Anterior cingulate cortex (tissue), 58 donors: ENCODE measurements at places on chromosomes 7 and 10.

GRCh38 chr10:75542906-75543305 lies 111.5 kb downstream of the LRMDA start:
- no peak for DNase-seq

GRCh38 chr7:2621061-2621828 lies 10.5 kb upstream of the TTYH3 start:
- peak; percentile 66 for DNase-seq

DNA sequence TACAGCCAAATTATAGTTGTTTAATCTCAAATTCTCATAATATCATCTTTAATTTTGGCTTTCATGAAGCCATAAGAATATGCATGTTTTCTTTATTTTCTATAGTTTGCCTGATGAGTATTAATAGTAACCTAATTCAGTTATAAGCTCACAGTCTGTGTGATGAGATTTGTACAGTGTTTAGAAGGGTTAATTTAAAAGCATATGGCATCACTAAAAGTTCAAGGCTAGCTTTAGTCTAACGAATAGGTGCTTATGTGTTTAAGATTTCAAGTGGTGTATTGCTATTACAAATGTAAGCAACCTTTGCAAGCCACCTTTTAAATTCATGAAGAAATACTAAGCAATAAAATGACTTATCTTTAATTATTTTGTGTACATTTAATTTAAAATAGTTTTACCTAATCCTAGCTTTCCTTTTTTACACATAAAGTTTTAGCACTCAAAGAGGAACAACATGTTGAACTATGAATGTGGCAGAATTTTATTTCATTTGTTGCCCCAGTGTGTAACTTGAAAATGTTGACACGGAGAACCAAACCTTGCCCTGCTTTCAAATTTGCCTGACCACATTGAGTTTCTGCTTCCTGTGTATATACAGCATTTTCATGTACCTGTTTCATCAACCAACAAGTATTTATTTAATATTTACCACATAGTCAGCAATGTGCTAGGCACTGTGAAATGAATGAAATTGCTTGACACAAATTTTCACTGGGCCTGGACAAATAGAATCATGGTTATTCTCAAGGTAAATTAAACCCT lies 41.5 kb downstream of the TET1 start:
- DNase-seq: no peak

- no peak for DNase-seq
These were observed 17.0 kb downstream of the PRSS2 start for GRCh38 chr7:142787783-142788182.

DNA sequence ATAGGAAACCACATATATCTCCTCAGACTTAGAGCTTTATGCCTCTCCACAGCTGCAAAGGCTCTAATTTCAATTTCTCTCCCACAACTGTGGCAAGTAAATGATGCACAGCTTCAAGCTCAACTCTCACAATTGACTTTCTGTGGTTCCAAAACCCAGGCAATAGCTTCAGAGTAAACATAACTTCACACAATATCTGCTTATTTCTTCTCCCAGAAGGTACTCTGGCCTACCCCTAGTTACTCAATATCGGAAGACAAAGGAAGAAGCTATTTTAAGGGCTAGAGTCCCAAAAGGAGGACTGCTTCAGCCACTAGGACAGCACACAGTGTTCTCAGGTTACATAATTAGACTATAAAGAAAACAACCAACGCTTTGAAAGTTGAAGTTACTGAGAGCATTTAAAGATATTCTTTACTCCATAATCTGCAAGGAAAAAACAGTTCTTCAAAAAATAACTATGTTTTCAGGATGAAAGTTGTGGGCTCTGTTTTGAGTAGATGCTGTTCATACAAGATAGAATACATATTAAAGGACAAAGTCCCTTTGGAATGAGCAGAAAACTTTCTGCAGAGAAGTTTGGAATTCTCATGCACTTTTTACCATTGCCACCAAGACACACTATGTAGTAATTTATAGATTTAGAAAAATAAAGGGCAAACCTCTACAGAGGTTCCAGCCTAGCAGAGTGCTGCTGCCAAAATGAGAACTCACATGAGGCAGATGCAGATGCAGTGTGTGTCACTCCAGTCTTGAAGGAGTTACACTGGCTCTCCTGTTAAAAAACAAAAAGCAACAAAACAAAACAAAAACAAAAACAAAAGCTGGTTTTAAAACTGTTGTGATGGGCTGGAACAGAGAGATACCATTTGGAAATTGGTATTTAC lies 81.8 kb downstream of the NT5C2 start:
- no peak for DNase-seq

DNA sequence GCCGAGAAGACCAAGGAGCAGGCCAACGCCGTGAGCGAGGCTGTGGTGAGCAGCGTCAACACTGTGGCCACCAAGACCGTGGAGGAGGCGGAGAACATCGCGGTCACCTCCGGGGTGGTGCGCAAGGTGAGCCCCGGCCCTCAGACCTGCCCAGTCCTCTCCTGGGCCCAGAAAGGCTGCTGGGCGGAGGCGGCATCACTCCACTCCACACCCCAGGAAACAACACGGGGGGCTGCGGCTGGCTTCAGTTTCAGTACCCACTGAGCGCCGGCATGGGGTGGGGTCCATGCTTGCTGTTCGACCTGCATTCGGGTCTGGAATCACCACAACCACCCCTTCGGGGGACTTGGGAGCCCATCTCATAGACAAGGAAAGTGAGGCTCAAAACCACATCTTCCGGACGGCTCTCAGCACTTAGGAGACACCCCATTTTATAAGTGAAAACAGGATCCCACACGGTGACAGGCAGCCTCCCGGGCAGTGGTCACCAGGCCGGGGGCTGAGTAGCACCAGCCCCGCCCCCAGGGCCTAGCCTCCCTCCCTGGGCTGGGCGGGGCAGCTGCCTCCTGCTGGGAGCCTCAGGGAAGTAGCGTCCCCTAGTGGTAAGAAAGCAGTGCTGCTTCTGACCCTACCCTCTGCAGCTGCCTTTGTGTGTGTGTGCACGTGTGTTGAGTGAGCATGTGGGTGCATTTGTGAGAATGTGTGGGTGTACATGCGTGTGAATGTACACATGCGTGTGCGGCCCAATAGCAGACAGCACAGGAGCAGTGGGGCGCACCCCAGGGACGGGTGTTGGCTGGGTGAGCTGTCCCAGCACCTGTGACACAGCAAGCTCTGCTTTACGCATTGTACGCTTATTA lies 1.8 kb downstream of the SNCG start:
- no peak for DNase-seq

GRCh38 chr10:100847440-100847839 lies 65.3 kb upstream of the SLF2 start:
- no peak for DNase-seq

- no peak for DNase-seq
These were observed 28.1 kb downstream of the LRRC4 start for GRCh38 chr7:128003167-128003566.

DNA sequence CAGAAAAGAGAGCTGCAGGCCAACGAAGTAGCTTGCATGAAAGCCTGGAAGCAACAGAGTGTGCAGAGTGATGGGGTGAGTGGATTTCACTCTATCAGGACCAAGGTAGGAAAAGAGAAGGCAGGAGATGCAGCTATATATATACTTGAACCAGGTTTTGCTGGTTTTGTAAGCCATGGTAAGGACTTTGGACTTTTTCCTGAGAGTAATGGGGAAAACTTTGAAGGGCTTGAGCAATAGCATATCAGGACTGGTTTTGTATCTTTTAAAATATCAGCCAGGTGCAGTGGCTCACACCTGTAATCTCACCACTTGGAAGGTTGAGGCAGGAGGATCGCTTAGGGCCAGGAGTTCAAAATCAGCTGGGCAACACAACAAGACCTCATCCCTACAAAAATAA lies 120.6 kb upstream of the NRP1 start:
- DNase-seq: no peak

DNA sequence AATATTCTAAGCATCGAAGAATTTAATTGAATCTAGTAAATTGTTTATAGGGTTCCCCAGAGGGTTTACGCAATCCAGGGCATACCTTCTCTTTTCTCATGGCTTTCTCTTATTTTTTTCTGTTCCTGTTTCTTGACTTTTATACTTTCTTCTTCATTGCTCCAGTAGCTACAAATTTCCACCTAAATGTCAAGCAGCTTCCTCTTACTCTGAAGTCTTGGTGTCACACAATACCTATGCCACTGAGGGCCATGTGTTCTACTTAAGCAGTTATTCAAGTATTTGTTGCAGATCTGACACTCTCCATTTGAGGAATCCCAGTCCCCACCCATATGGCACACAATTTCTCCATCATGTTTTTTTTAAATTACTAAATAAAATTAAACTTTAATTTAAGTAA lies 343.1 kb upstream of the MBL2 start:
- DNase-seq: no peak

DNA sequence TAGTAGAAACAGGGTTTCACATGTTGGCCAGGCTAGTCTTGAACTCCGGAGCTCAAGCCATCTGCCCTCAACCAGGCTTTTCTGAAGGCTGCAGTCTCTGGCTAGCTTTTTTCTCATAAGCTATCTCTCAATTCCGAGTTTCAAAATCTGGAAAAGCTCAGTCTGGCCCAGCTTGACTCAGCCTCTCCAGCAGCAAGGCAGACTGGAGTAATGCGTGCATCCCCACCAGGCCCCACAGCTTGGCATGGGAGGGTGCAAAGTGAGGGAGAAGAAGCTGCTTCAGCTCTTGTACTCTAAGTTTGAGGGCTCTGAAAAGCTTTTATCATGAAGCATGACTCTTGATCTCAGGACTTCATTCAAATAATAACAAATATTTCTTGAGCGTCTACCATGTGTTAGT lies 4.8 kb downstream of the DHTKD1 start:
- DNase-seq: no peak

GRCh38 chr10:72063703-72064391 lies 24.5 kb downstream of the SPOCK2 start:
- no peak for DNase-seq

- DNase-seq: no peak
These were observed 70.2 kb downstream of the PRTFDC1 start for GRCh38 chr10:24882047-24882698.

- no peak for DNase-seq
These were observed 591.9 kb downstream of the GALNT17 start for GRCh38 chr7:71723859-71724258.

GRCh38 chr7:73978661-73979563 lies 49.1 kb upstream of the ELN start:
- no peak for DNase-seq

GRCh38 chr10:90822508-90822907 lies 35.3 kb downstream of the HTR7 start:
- no peak for DNase-seq

DNA sequence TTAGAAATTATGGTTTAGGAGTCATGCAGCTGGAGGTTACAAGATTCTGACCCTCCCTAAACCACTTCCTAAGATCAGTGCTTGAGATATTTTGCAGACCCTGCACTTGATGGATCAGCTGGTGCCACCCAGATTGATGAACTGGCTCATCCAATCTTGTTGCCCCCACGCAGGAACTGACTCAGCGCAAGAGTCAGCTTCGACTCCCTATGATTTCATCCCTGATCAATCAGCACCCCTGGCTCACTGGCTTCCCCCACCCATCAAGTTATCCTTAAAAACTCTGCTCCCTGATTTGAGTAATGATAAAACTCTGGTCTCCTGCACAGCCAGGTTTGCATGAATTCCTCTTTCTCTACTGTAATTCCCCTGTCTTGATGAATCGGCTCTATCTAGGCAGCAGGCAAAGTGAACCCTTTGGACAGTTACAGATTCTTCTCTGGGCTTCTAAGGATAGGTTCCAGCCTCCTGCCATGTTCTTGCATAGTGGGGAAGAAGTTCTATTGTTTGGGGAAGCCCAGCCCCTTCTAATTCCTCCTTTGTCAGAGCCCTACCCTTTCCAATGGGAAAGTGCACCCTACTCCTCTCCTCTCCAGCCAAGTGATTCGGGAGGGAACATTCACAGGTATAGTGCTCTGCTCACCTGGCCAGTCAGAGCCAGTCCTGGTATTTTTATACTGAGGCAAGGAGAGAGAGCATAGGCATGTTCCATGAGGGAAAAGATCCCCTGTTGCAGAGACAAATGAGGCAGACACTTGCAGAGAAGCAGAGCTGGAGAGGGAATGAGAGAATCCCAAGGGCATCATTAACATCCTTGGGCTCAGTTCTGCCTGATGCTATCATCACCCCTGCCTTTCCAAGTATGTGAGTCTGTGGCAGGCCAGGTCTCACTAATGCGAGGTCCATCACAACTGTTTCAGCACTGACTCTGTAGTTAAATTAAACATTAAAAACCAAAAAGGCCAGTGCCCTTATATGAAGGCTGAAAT lies 224.4 kb upstream of the GALNT17 start:
- no peak for DNase-seq

DNA sequence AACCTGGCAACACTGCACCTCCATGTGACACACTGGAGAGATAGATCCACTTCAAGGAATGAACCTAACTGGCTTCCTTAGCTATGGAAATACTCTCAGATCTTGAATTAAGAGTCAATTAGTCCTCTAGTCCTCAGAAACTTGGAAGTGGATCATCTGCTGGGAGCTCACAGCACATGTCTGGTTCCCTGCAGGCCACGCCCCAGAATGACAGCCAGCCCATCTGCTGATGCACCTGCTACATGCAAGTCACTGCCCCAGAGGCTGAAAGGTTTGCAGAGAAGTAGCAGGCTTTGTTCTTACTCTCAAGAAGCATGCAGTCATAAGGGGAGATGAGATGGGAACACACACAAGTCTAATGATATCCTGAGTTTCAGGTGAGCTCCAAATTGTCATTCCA lies 275.9 kb downstream of the SKAP2 start:
- DNase-seq: no peak

- DNase-seq: no peak
These were observed 23.0 kb downstream of the PHYH start for GRCh38 chr10:13276749-13277365.

GRCh38 chr10:29826221-29826620 lies 191.4 kb upstream of the SVIL start:
- no peak for DNase-seq

GRCh38 chr7:70325509-70326101 lies 727.3 kb downstream of the AUTS2 start:
- DNase-seq: no peak

DNA sequence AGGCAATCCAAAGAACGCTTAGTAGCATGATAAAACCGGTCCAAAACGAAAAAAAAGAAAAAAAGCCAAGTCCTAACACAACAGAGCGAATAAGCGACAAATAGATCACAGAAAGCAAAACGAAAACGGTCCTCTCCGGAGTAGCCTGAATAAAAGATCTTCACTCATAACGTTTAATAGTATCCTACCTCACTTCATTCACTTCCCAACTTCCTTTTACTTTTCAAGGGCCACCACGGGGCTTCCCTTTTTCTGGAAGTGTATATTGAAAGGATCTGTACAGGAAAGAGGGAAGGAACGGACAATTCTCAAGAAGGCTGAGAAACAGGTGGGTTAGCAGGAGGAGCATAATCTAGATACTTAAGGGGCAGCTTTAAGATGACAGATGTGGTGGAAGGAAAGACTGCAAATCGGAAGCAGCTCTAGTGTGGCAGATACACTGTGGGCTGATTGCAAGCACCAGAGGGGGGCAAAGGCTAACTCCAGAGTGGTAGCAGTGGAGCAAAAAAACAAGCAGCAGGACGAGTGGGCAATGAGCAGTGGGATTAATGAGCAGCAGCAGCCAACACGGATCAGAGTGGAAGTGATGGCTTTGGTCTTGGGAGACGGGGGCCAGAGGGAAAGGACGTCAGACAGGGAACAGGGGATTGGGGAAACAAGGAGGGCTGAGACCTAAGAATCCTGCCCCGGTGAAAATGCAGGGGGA lies 866 bp downstream of the CNOT4 start:
- no peak for DNase-seq

GRCh38 chr10:15482156-15482555 lies 111.1 kb upstream of the FAM171A1 start:
- no peak for DNase-seq
